Right atrium auricular region (tissue), 2 donors: ENCODE measurements at places on chromosomes 12 and 14.

DNA sequence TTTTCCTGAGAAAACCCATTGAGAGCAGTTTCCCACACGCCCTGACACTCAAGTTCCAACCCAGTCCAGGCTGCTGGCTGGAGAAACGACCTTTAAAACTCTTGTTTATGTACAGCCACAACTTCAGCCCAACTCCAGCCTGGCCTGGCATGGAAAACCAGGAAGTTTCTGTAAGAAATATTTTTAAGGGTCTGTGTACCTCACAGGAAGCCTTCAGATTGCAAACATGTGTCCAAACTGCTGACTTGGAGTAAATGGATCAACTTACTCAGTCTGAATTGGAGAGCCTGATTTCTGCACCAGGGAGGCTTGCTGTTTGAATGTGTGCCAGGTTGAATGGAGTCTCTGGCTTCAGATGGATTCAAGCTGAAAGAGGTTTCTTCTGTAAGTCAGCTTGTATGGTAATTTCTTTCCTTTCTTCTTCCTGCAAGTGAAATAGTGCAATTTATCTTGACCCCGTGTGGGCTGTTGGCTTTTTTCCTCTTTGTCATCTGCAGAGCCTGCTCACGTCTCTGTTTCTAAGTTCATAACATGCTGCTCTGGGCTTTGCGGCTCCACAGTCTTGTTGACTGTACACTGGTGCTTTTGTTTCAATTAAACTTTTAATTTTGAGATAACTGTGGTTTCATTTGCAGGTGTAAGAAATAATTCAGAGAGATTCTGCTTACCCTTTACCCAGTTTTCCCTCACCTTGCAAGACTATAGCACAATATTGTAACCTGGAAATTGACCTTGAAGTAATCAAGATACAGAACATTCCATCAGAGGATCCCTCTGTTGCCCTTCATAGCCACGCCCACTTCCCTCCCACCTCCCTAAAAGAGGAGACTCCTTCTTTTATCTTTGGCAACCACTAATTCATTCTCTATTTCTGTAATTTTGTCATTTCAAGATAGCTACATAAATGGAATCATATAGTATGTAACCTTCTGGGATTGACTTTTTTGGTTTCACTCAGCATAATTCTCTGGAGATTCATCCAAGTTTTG lies 109.7 kb upstream of the PRMT8 start:
- DNase-seq: peak; percentile 58

GRCh38 chr12:44876544-44877410 lies 662 bp upstream of the NELL2 start:
- DNase-seq: no peak

GRCh38 chr14:21307637-21308036 lies 27.8 kb downstream of the RPGRIP1 start:
- DNase-seq: no peak

DNA sequence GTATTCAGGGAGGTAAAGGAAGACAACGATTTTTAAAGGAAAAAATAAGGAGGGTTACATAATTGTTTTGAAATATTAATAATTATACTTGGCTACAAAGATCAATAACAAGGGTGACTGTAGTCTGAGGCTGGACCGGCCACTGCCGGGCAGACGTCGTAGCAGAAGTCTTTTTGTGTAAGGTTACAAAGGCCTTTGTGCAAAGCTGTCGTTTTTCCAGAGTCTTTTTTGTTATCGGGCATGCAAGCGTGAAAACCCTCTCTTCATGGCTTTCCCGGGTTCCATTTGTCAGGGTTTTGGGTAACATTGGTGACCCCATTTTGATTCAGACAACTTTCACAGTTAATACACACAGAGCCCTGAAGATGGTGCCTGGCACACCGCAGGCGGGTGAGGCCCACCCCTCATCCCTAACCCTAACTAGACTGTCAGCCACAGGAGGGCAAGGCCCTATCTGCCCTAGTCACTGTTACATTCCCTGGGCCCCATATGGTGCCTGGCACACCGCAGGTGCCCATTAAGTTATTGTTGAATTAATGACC lies 31.3 kb downstream of the RILPL1 start:
- DNase-seq: no peak

- DNase-seq: no peak
Observed at GRCh38 chr12:77087427-77087826, 22.1 kb upstream of the E2F7 start.
